Astrocyte (in vitro differentiated cells and primary cell): ENCODE measurements at places on chromosomes 1 and 21. TPM values are rescaled to one million over a fixed set of nuclear protein-coding genes. Genes with fewer than 3 reads are reported as not detected.

DNA sequence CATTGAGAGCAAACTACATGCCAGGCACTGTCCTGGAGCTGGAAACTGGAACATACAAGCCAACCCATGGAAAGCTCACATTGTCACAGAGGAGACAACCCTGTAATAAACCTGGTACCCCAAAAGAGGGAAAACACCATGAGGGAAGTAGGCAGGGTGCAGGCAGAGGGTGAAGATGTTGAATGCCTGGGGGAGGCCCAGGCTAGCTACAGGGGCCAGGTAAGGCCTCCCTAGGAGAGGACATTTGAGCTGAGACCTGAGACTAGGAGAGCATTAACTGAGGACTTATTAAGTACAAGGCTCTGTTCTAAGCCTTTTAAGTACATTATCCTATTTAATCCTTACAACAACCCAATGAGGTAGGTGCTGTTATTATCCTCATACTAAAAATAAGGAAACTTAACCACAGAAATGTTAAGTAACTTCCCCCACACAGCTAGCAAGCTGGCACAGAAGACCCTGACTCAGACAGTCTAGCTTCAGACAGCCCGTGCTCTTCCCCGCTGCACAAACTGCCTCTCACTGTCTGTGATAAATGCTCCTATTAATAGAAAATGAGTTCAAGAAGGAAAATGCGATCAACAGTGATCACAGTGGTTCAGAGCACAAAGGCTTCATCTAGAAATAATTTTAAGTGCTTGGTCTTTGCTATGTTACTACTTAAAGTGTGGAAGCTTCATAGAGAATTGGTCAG, 41.8 kb downstream of the ZNF281 start:
- H3K27ac ChIP-seq = peak overlapping the region; percentile 86
- peaks cover 46% of the 10 kb centered on the region for H3K4me1 ChIP-seq
- peak; percentile 97 for DNase-seq
- H3K27me3 ChIP-seq = no peaks in the 10 kb centered on the region
- H3K36me3 ChIP-seq = peaks cover 3% of the 10 kb centered on the region

DNA sequence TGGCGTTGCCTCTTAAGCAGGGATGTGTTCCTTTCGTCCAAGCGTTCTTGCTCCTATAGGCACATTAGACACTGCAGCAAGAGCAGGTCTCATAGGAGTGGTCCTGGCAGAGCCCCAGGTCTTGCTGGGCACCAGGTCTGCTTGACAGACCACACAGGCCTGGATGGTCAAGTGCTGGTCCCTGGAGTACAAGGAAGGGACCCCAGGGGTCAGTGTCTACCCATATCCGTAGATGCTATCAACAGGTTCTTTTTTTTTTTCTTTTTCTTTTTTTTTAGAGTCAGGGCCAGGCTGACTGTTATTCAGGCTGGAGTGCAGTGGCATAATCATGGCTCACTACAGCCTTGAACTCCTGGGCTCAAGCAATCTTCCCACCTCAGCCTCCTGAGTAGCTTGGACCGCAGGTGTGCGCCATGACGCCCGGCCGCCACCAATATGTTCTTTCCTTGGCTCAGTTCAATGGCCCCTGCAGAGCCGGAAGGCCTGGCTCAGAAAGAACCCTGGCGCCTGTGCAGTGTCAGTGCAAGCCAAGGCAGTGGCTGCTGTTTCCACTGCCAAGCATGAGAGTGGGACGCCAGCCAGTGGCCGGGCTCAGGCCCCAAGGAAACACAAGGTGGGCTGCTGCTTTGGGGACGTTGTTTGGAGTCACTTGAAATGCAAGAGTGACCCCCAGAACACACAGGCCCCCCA, 10.0 kb upstream of the TNFRSF8 start:
- peaks cover 12% of the 10 kb centered on the region for H3K4me1 ChIP-seq
- H3K27me3 ChIP-seq = peaks cover 3% of the 10 kb centered on the region
- H3K4me3 ChIP-seq = no peak overlapping the region
- no peak for DNase-seq
- H3K27ac ChIP-seq = no peak overlapping the region

- peaks cover 15% of the 10 kb centered on the region for H3K4me1 ChIP-seq
- peak overlapping the region; percentile 73 for H3K27ac ChIP-seq
- no peak overlapping the region for H3K4me3 ChIP-seq
- no peaks in the 10 kb centered on the region for H3K36me3 ChIP-seq
- DNase-seq = no peak
- no peaks in the 10 kb centered on the region for H3K27me3 ChIP-seq
Measured at GRCh38 chr1:204437796-204438570, 26.4 kb upstream of the PPP1R15B start.

DNA sequence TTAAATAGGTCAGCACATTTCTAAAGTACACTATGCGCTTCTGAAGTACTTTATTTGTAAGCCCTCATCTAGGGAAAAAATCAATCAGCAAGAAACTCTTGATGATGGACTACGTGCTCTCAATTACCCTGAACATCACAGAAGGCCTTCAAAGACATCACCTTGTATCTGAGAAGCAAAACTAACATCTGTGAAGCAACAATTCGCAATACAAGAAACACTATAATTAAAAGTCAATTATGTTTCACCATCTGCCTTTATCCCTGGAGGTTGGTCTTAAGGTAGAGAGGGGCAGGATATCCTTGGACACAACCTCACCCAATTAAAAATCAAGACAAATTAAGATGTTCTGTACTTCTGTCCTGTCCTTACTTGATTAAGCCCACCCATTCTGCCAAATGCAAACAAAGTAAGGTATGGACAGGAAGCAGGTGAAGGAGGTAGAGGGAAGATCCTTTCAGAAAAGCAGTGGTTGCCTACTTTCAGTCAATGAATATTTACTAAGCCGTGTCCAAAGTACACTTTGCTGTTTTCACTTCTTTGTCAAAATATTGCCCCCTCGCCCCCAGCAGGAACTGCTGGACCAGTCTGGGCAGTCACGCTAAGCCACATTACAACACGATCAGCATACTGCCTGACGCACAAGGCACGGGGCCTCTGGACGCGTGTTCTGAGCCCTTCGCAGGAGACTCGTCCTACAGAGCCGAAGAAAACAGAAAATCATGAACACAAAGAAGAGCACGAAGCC, 887 bp downstream of the SLC19A2 start:
- H3K4me3 ChIP-seq = peak overlapping the region; percentile 82
- H3K36me3 ChIP-seq = no peaks in the 10 kb centered on the region
- peaks cover 30% of the 10 kb centered on the region for H3K4me1 ChIP-seq

DNA sequence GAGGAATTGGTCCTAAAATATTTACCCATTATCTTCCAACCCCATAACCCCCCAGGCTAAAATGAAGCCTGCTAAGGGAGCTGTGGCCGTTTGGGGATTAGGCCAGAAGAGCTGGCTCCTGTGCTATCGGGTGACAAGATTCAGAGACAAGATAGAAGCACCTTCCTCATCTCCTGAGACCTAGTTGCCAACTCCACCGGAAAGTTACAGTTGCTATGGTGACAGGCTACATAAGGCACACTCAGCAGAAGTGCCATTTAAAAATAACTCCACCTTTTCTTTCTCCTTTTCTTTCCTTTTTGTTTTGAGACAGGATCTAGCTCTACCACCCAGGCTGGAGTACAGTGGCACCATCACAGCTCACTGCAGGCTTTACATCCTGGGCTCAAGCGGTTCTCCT, 43.6 kb upstream of the ROR1 start:
- H3K27ac ChIP-seq = no peak overlapping the region
- no peak for DNase-seq
- H3K4me1 ChIP-seq = peaks cover 21% of the 10 kb centered on the region
- H3K36me3 ChIP-seq = no peaks in the 10 kb centered on the region
- no peaks in the 10 kb centered on the region for H3K27me3 ChIP-seq

DNA sequence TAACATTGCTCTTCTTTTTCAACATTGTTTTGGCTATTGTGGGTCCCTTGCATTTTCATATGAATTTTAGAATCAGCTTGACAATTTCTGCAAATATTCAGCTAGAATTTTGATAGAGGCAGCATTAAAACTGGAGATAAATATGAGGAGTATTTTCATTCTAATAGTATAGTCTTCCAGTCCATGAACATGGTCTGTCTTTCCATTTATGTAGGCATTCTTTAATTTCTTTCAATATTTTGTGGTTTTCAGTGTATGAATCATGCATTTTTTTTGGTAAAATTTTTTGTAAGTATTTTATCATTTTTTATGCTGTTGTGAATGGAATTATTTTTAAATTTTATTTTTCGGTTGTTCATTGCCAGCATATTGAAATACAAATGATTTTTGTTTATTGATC, 97.2 kb downstream of the DNAH14 start:
- DNase-seq = no peak
- no peak overlapping the region for H3K27ac ChIP-seq
- H3K4me3 ChIP-seq = no peak overlapping the region
- no peaks in the 10 kb centered on the region for H3K27me3 ChIP-seq
- no peaks in the 10 kb centered on the region for H3K36me3 ChIP-seq

DNA sequence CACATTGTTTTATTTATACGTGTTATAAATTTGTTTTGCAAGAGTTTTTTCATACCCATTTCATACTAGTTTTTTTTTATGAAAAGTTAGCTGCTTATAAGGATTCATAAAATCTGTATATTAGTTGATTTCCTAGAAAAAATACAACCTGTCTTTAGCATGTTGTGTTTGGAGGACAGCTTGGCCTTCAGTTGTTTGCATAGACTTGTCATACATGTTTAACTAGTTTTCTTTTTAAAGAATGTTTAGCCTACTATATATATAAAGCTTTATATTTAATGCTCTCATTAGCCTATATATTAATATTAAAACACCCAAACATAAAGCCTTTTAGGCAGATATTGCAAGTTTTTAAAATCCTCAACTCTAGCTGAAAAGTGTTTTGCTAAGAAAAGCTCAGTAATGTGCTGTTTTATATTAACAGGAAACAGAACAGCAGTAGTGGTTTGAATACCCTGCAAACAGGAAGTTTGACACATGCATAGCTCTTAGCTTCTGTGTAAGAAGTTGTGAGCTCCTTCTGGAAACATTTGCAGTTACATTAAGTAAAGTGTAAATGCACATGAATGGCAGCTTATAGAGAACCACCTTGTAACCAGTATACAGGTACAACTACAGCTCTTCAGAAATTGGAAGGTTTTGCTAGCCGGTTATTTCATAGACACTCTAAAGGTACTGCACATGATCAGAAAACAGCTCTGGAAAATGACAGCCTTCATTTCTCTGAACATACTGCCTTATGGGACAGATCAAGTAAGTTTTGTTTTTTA, at the start of gene PRKACB:
TSS of gene PRKACB (plus strand) at position 476 of the 770 bp plus-strand sequence. CDS start at position 567, 91 bp downstream.
- peak within 1 kb of the TSS; percentile 28 for H3K27ac ChIP-seq
- peak; percentile 39 for DNase-seq

The PPP1R8 gene
- 35.6 and 37.6 TPM in 2 replicates for total RNA-seq

GRCh38 chr1:176794897-176795508, 332.0 kb downstream of the PAPPA2 start:
- no peaks in the 10 kb centered on the region for H3K36me3 ChIP-seq
- H3K27me3 ChIP-seq = no peaks in the 10 kb centered on the region
- no peak overlapping the region for H3K27ac ChIP-seq
- no peak overlapping the region for H3K4me3 ChIP-seq
- H3K4me1 ChIP-seq = no peaks in the 10 kb centered on the region

The FMO1 gene
- total RNA-seq = not detected in 2 replicates

- no peaks in the 10 kb centered on the region for H3K36me3 ChIP-seq
- no peaks in the 10 kb centered on the region for H3K27me3 ChIP-seq
- H3K4me3 ChIP-seq = no peak overlapping the region
- peaks cover 51% of the 10 kb centered on the region for H3K4me1 ChIP-seq
- no peak overlapping the region for H3K27ac ChIP-seq
Measured at GRCh38 chr1:214419650-214420049, 131.8 kb downstream of the PTPN14 start.

The KIF21B gene
- total RNA-seq = 4.7 and 5.6 TPM in 2 replicates

The MYCL gene
- total RNA-seq = 3.3 and 3.8 TPM in 2 replicates

The SDC3 gene
- total RNA-seq = 113 and 135 TPM in 2 replicates

The KCNE2 gene
- 0.27 TPM in 1 of 2 replicates, not detected in the other for total RNA-seq

- H3K36me3 ChIP-seq = peaks cover 7% of the 10 kb centered on the region
- peaks cover 23% of the 10 kb centered on the region for H3K4me1 ChIP-seq
- peak overlapping the region; percentile 68 for H3K27ac ChIP-seq
- no peaks in the 10 kb centered on the region for H3K27me3 ChIP-seq
- H3K4me3 ChIP-seq = no peak overlapping the region
Measured at GRCh38 chr21:36246080-36246631, 73.8 kb upstream of the MORC3 start.

DNA sequence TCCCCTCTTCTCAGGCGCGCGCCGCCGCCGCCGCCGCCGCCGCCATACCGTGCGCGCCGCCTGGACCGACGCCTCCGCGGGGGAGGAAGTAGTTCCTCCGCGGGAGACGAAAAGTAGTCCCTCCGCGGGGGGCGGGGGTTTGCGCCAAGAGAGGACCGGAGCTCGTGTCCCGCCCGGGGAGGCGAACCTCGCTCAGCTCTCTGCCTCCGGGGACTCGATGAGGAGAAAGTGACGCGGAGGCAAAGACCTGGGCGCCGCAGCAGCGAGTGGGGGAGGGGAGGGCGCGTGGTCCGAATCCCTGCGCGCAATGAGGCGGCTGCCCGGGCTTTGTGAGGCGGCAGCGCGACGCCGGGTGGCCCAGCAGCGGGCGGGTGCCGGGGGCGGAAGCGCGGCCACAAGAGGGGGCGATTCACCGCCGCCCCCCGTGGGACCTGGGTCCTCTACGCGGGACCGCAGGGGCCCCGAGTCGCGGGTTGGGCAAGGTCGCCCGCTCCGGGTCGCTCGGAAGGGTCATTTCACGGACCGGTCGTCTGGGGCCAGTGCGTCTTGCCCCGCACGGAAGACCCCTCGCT, at the start of gene BRWD1:
TSS of gene BRWD1 (minus strand) at position 62 of the 572 bp plus-strand sequence. CDS start 141 bp downstream, outside the sequence.
- H3K4me1 ChIP-seq = peaks cover 13% of the 10 kb centered on the region
- no peaks in the 10 kb centered on the region for H3K36me3 ChIP-seq
- peak within 1 kb of the TSS; percentile 77 for H3K4me3 ChIP-seq
- H3K27ac ChIP-seq = peak within 1 kb of the TSS; percentile 97
- no peaks in the 10 kb centered on the region for H3K27me3 ChIP-seq

The CSF3R gene
- 0.20 and 0.22 TPM in 2 replicates for total RNA-seq

The CNIH3 gene
- total RNA-seq = 7.7 and 8.5 TPM in 2 replicates

The RGS8 gene
- 0.09 and 0.12 TPM in 2 replicates for total RNA-seq

The CD101 gene
- 1.6 and 2.6 TPM in 2 replicates for total RNA-seq

The KRTAP11-1 gene
- total RNA-seq = not detected in 2 replicates

GRCh38 chr1:182056601-182057366, 4.7 kb downstream of the ZNF648 start:
- DNase-seq = no peak
- no peak overlapping the region for H3K4me3 ChIP-seq
- no peaks in the 10 kb centered on the region for H3K4me1 ChIP-seq
- no peaks in the 10 kb centered on the region for H3K36me3 ChIP-seq
- no peak overlapping the region for H3K27ac ChIP-seq
